Activated CD4-positive, CD25-positive, alpha-beta regulatory T cell treated with anti-CD3 and anti-CD28 coated beads, Interleukin-2, amount 50 U/mL, for 24 hours (primary cell): ENCODE measurements at places on chromosomes 7 and 10.

DNA sequence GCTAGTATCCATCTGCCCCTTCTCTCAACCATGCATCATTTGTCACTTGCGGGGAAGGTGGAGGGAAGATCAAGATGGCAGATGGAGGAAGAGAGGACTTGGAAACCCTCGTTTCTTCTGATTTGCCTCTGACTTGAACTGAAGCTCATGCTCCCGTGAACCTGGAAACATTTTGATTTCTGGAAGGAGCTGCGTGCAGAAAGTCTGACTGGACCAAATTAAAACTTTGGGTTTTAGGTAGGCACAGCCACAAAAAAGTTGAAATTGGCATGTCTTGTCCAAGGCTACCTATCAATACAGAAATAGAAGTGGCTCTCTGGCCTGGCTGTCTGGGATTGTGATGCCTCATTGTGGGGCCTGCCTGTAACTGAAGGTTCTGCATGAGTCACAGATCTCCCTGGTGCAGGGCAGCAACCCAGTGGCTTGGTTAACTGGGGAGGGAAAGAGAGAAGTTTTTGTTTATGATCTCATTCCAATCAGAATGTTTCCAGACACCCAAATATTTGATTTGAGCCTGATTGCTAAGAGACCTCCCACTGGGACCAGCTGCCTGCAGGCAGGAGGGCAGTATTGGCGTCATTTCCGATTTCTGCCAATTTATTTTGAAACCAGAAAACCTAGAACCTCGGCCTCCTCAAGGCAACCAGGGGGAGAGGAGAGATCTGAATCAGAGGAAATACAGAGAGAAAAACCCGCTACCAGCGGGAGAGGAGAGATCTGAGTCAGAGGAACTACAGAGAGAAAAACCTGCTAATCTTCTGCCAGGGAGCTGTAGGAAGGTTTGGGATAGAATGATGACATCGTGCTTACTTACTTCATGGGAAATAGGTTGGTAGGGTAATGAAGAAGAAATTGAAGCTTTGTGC is 363.6 kb downstream of the ANKRD30A start:
- ATAC-seq = no peak

DNA sequence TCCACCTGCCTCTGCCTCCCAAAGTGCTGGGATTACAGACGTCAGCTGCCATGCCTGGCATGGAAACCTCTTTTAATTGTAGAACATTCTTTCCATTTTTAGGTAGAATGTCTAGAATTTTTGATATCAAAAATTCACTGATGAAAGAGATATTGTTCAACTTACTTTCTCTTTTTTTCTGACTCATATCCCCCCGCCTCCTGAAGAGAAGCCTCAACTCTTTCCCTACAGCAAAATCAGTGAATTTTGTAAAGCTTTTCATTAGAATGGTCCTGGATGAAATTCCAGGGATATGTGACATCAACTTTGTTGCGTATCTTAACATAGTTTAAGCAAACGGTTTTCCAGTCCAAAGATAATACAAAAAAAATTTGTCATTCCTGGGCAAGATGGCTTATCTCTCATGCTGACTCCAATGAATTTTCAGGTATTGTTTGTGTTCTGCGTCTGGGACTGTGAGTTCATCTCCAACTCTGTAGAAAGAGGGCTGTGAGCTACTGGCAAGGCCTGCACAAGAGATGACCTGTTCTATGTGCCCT is 256.8 kb downstream of the BMPER start:
- ATAC-seq = no peak

DNA sequence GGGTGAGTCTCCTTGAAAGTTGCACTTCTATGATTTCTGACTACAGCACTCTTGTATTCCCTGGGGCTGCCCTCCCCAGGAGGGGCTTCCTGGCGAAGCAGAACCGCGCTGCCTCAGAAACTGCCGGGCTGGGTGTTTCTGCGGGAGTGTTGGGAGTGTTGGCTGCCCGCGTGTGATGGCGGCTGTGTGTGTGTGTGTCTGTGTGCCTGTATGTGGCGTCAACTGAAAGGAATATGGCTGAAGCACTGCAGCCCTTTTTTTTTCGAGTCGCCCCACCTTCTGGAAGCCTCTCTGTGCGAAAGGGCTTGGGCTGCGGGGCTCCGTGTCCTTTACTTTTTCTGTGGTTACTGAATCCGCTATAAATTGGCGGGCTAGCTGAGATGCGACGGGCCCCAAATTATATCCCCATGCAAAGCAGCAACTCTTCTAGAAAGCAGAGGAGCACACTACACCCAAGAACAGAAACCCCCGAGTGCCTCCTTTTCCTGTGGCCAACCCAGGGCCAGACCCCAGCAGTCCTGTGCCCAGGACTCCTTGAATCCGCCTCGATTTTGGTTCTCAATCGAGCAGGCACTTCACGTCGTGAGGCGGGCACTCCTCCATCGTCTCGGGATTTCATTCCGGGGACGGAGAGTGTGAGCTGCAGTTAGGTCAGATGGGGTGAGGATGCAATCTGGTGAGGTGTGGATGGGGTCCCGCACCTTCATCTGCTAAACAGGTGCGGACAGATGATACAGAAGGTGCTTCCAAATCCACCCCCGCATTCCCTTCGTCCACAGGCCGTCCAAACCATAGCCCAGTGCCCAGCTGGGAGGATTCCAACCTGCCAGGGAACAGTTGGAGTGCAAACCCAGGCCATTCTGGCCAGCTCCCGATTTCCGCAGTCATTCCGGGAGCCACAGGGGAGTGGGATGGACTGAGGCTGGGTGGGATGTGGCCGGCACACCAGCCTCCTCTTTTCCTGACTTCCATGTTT is 22.5 kb upstream of the ZNF273 start:
- no peak for ATAC-seq

GRCh38 chr7:93890464-93891068 is at the start of gene TFPI2:
Gene TFPI2, minus strand, starts transcription at chr7:93890753. Its CDS starts 75 bp downstream, at chr7:93890678.
- ATAC-seq = peak; percentile 26

DNA sequence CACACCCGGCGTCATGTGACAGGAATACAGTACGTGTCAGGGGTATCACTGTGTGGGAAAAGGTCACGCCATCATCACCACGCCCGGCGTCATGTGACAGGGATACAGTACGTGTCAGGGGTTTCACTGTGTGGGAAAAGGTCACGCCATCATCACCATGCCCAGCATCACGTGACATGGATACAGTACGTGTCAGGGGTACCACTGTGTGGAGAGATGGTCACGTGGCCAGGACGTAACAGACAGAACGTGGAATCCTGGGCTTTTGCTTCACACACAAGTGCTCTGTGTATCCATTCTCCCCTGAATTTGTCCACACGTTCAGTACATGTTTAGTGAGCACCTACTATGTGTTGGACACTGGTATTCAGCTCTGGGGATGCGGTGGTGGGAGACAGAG is 34.5 kb upstream of the DIP2C start:
- ATAC-seq = no peak

- ATAC-seq = no peak
These were observed 5.4 kb upstream of the ZNF398 start for GRCh38 chr7:149141893-149142292.

DNA sequence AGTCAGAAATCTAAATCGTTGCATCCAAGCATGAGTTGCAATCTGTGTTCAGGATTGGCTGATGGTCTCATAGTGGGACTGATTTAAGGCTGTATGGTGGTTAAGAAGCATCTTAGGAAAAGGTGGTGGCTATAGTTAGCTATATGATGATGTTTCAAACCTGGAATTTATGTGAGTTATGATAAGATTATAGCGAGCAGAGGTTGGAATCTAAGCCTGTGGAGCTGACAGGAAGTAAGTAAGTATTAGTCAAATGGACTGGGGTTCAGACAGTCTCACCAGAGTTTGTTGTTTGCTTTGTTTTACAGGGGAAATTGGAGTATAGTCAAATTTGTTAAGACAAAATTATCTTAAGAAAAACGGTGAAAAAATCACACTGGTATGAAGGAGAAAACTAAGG is 56.7 kb downstream of the ANKRD7 start:
- ATAC-seq = no peak

DNA sequence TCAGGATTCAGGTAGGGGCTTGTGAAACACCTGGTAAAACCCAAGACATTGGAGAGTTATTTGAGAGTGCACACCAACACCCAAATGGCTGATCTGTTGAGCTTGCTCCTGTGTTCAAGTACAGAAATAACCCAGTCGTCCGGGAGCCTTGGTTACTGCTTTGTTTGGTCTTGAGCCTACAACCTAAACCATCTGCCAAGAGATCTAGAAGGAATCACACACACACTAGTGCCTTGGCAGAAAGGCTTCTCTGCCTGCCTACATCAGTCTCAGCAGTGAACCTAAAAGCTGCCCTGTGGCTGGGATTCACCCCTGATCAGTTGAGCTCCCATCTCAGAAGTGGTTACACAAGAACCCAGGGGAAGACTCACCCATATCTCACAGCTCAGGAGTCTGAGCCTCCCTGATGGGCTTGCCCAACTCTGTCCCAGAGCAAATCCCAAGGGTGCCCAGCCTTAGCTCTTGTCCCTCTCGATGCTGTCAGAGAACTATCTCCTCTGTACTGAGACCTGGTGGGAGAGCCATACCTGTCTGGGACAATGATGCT is 167.6 kb downstream of the CXCL12 start:
- no peak for ATAC-seq
